ENCODE measurements at places on chromosomes 2 and 18.

- no peak overlapping the region for H3K27ac ChIP-seq
- H3K4me1 ChIP-seq = peaks cover 6% of the 10 kb centered on the region
- H3K27me3 ChIP-seq = no peaks in the 10 kb centered on the region
- H3K36me3 ChIP-seq = no peaks in the 10 kb centered on the region
- no peak overlapping the region for H3K4me3 ChIP-seq
- no peak for DNase-seq
Measured at GRCh38 chr2:158783923-158784322, 11.2 kb upstream of the DAPL1 start.

GRCh38 chr2:195164930-195165329 lies 492.1 kb upstream of the SLC39A10 start:
- H3K4me1 ChIP-seq = no peaks in the 10 kb centered on the region
- no peak for DNase-seq
- H3K36me3 ChIP-seq = no peaks in the 10 kb centered on the region
- H3K27ac ChIP-seq = no peak overlapping the region

GRCh38 chr18:5961828-5962150 lies 66.5 kb upstream of the TMEM200C start:
- no peak overlapping the region for H3K4me3 ChIP-seq
- DNase-seq = no peak
- no peaks in the 10 kb centered on the region for H3K27me3 ChIP-seq
- no peaks in the 10 kb centered on the region for H3K4me1 ChIP-seq
- H3K36me3 ChIP-seq = no peaks in the 10 kb centered on the region

DNA sequence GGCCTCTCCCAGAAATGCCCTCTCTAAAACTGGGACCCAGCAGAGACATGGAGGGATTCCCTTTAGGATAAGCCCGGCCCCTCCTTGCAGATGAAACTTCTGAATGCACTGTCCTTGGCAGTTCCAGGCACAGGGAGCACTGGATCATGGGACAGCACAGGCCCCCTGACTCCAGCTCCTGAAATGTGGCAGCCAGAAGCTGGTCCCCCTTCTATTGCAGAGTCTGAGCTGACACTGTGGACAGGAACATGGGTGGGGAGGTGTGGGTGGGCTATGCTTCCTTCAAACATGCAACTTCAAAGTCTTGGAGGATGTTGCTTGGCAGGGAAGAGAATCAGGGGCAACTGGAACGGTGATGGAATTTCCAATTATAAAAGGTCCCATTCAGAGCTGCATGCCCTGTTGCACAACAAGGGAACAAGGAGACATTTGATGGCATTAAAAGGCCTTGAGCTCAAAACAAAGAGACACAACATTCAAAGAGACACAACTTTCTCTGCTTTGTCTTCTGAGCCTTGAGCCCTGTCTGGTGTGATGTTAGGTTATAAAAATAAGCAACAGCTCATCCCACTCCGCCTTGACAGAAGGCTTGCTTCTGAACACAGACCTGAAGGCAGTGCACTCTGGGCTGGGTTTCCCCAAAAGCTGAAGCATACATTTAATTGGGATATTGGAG lies 239.0 kb downstream of the OSR1 start:
- no peak overlapping the region for H3K4me3 ChIP-seq
- H3K27me3 ChIP-seq = no peaks in the 10 kb centered on the region
- no peaks in the 10 kb centered on the region for H3K4me1 ChIP-seq
- DNase-seq = no peak

GRCh38 chr2:59874971-59875755 lies 678.3 kb downstream of the BCL11A start:
- no peaks in the 10 kb centered on the region for H3K27me3 ChIP-seq
- no peak for DNase-seq
- no peak overlapping the region for H3K4me3 ChIP-seq
- no peak overlapping the region for H3K27ac ChIP-seq
- H3K36me3 ChIP-seq = no peaks in the 10 kb centered on the region

DNA sequence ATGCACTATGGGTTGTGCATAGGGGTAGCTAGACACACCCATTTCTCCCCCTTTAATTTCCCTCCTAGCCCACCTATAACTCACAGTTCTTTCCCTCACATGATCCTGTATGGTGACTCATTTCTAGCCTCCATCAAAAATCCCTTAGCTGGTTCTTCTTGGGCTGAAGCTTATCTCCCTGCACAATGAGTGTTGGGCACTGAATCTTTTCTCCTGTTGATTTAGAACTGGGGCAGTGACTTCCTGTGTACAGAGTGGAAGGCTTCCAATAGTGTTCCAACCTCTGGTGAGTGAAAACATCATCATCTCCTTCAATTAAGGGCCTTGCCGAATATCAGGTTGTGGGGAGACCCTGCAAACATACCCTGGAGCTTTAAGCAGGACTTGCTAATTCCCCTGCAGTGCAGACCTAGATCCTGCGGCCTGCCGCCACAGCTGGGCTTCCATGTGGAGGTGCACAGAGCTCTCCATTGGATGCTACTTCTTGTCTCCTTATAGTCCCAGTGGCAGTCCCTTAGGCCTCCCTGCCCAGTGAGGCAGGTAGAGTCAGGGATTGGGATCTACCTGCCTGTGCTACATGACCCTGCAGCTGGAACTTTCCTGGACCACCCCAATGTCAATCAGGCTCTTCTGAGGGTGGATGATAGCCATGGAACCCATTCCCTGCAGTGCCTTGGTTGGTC lies 121.8 kb downstream of the PLB1 start:
- no peak overlapping the region for H3K27ac ChIP-seq
- H3K36me3 ChIP-seq = no peaks in the 10 kb centered on the region
- H3K27me3 ChIP-seq = no peaks in the 10 kb centered on the region
- peaks cover 3% of the 10 kb centered on the region for H3K4me1 ChIP-seq

DNA sequence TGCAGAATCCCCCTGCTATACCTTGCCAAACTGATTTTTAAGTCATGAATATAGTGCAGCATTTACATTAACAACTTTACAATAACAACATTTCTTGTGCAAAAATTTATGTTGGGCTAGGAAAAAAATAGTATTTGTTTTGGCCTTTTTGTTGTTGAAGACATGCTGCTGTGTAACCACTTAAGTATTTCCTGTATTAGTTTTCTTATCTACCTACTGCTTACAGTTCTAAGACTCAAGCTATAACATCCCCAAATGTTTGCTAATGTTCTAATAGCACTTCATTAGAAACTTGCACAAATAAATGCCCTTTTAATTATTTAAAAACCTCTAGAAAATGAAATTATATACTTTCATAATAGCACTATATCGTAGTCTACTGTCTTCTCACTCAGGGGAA lies 154.3 kb upstream of the DOCK10 start:
- H3K27me3 ChIP-seq = no peaks in the 10 kb centered on the region
- no peaks in the 10 kb centered on the region for H3K4me1 ChIP-seq
- H3K27ac ChIP-seq = no peak overlapping the region
- no peak overlapping the region for H3K4me3 ChIP-seq
- H3K36me3 ChIP-seq = no peaks in the 10 kb centered on the region

DNA sequence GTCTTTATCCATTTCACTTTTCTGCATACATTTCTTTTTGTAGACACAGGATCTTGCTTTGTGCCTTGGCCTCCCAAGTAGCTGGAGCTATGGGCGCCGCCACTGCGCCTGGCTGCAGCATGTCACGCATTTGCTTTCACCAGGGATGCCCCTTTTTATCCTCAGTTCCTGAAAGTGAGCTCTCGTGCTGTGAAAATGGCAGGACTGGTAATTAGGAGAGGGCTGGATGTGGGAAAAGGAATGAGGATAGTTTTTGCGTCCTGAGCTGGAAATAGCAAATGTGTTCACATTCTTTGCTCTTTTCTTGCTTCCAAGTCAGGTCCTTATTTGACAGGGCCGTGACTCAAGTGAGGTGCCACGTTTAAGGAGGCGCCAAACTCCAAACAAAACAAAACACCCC lies 104.6 kb downstream of the LDLRAD4 start:
- no peak overlapping the region for H3K27ac ChIP-seq
- DNase-seq = no peak
- H3K4me1 ChIP-seq = no peaks in the 10 kb centered on the region
- peaks cover 10% of the 10 kb centered on the region for H3K36me3 ChIP-seq

- peaks cover 11% of the 10 kb centered on the region for H3K36me3 ChIP-seq
- H3K4me3 ChIP-seq = no peak overlapping the region
- no peak for DNase-seq
- no peaks in the 10 kb centered on the region for H3K4me1 ChIP-seq
- H3K27ac ChIP-seq = no peak overlapping the region
Measured at GRCh38 chr2:158999458-158999857, 31.0 kb downstream of the TANC1 start.

GRCh38 chr2:172434821-172435605 lies 7.6 kb downstream of the ITGA6 start:
- H3K27ac ChIP-seq = no peak overlapping the region
- no peaks in the 10 kb centered on the region for H3K27me3 ChIP-seq
- peak overlapping the region; percentile 56 for H3K4me3 ChIP-seq

- H3K4me1 ChIP-seq = no peaks in the 10 kb centered on the region
- H3K27ac ChIP-seq = no peak overlapping the region
- H3K27me3 ChIP-seq = no peaks in the 10 kb centered on the region
Measured at GRCh38 chr2:28751956-28752630, 463 bp downstream of the PPP1CB start.

GRCh38 chr2:195601361-195601760 lies 55.7 kb upstream of the SLC39A10 start:
- no peaks in the 10 kb centered on the region for H3K36me3 ChIP-seq
- no peaks in the 10 kb centered on the region for H3K27me3 ChIP-seq
- H3K27ac ChIP-seq = no peak overlapping the region
- DNase-seq = no peak
- no peak overlapping the region for H3K4me3 ChIP-seq

DNA sequence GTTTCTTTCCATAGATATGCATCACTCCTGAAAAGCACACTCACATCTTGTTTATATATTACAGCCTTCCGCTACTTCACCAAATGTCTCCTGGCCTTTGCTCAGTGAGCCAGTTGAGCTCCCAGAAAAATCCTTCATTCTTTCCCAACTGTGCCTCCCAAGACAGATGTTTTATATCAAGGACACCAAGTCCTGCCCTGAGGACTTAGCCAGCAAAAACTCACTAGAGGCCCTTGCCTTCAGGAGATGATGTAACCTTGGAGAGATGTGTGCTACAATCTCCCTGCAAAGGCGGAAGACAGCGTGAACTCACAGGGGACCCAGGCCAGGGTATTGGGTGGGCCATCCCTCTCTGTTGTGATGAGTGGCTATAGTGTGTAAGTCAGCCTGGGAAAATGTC lies 86.1 kb upstream of the CTAGE1 start:
- H3K36me3 ChIP-seq = no peaks in the 10 kb centered on the region
- H3K4me3 ChIP-seq = no peak overlapping the region
- no peak for DNase-seq
- H3K27me3 ChIP-seq = no peaks in the 10 kb centered on the region

- DNase-seq = no peak
- H3K4me3 ChIP-seq = no peak overlapping the region
- H3K27ac ChIP-seq = no peak overlapping the region
- no peaks in the 10 kb centered on the region for H3K27me3 ChIP-seq
- 0 out of 2 replicates have a peak, but pooled peaks cover 2% of the 10 kb centered on the region for H3K4me1 ChIP-seq
Measured at GRCh38 chr2:41774011-41774605, 273.7 kb upstream of the PKDCC start.

GRCh38 chr2:97701186-97701585 lies 12.2 kb upstream of the ZAP70 start:
- H3K36me3 ChIP-seq = no peaks in the 10 kb centered on the region
- DNase-seq = peak; percentile 11
- no peak overlapping the region for H3K27ac ChIP-seq
- no peaks in the 10 kb centered on the region for H3K27me3 ChIP-seq
- H3K4me3 ChIP-seq = no peak overlapping the region

GRCh38 chr18:37872562-37872961 lies 307.0 kb upstream of the CELF4 start:
- no peak overlapping the region for H3K27ac ChIP-seq
- H3K4me1 ChIP-seq = no peaks in the 10 kb centered on the region
- no peaks in the 10 kb centered on the region for H3K36me3 ChIP-seq
- no peaks in the 10 kb centered on the region for H3K27me3 ChIP-seq

GRCh38 chr2:192030289-192030688 lies 164.4 kb downstream of the TMEFF2 start:
- peaks cover 6% of the 10 kb centered on the region for H3K4me1 ChIP-seq
- H3K27ac ChIP-seq = no peak overlapping the region
- no peak overlapping the region for H3K4me3 ChIP-seq
- DNase-seq = no peak

DNA sequence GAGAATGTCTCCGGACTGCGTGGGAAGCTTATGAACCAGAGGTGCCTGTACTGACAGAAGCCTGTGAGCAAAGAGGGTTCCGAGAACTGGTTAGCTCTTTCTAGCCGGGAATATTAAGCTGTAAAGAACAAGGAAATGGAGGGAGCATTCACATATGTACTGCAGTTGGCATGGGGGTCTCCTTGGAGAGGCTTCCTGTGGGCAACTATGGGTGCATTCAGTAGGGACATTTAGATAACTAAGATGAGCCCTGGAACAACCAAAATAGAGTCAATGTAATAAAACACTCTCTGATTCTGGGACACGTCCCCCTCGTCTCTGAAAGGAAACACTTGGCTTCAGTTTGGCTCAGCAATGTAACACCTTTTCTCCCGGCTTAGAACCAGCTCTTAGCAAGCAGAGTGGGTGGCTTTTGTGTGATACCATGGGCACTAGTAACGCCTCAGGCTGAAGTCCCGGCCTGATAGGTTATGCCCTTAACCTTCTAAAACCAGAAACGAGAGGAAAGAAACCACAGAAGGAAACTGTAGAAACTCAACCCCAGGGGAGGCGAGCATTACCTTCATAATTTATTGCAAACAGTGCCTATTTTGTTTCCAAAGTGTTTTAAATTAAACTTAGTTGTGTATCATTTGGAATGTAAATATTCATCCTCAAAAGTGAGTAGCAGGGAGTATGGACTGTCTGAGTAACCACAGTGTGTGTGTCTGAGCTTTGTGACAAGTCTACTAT lies 48.8 kb upstream of the LPIN2 start:
- H3K36me3 ChIP-seq = no peaks in the 10 kb centered on the region
- no peaks in the 10 kb centered on the region for H3K27me3 ChIP-seq
- no peak for DNase-seq
- H3K4me3 ChIP-seq = no peak overlapping the region
- H3K27ac ChIP-seq = no peak overlapping the region

DNA sequence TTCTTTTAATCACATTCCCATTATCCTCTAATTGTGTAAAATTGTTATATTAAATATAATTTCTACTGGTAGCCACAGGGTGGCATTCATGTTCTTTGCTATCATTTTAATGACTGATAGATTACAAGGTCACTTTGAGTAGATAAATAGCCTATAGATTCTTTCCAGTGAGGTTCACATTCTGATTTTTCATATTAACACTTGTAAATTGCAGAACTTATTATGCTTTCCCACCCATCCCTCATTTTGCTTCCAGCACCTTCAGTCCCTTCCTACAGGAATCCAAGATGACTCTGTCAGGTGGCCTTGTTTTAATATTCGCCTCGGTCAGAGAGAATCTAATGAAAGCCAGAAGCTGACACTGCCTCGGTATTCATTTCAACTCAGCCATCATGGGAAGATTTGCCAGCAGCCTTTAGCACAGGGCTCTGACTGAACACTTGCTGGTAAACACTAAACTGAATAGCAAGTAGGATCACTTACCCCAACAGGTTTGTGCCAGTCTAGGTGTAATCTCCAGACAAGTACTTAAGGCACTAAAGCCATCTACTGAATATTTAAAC lies 101.2 kb upstream of the FSHR start:
- no peaks in the 10 kb centered on the region for H3K27me3 ChIP-seq
- no peak overlapping the region for H3K4me3 ChIP-seq
- no peak for DNase-seq
- H3K27ac ChIP-seq = no peak overlapping the region
- H3K36me3 ChIP-seq = no peaks in the 10 kb centered on the region

- H3K4me1 ChIP-seq = no peaks in the 10 kb centered on the region
- no peak overlapping the region for H3K4me3 ChIP-seq
- no peak for DNase-seq
- H3K36me3 ChIP-seq = peaks cover 65% of the 10 kb centered on the region
Measured at GRCh38 chr18:12005538-12006487, 24.5 kb downstream of the IMPA2 start.

GRCh38 chr2:128395196-128395595 lies 76.5 kb upstream of the HS6ST1 start:
- no peak overlapping the region for H3K4me3 ChIP-seq
- H3K4me1 ChIP-seq = peaks cover 4% of the 10 kb centered on the region
- H3K27ac ChIP-seq = no peak overlapping the region
- H3K27me3 ChIP-seq = no peaks in the 10 kb centered on the region

Data from H9 (cell line).